ENCODE measurements at places on chromosomes 13 and 19.

DNA sequence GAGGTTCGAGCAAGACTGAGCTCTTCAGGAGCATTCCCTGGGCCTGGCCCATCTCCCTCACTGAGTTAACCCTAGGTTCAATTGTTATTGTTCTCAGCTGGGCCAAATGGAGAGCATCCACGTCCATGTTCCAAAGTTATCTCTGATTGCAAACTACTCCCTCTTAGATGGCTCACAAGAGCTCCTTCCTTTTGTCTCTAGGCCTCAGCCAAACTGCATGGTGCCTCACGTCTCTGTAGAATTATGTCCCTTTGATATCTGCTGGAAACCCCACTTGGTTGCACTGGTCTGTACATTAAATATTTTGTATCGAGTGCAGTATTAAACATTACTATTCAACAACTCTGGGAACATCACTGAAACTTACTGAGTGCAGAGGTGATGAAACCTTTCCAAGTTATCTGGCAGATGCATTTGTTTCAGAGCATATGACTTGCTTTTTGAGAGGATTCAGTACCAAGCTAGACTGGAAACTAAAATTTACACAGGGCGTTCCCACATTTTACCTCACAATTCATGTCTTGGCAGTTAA lies 38.1 kb downstream of the DOCK9 start:
- no peak for DNase-seq

- DNase-seq, result no peak
Observed at GRCh38 chr19:30864391-30865215, 484.6 kb downstream of the TSHZ3 start.

DNA sequence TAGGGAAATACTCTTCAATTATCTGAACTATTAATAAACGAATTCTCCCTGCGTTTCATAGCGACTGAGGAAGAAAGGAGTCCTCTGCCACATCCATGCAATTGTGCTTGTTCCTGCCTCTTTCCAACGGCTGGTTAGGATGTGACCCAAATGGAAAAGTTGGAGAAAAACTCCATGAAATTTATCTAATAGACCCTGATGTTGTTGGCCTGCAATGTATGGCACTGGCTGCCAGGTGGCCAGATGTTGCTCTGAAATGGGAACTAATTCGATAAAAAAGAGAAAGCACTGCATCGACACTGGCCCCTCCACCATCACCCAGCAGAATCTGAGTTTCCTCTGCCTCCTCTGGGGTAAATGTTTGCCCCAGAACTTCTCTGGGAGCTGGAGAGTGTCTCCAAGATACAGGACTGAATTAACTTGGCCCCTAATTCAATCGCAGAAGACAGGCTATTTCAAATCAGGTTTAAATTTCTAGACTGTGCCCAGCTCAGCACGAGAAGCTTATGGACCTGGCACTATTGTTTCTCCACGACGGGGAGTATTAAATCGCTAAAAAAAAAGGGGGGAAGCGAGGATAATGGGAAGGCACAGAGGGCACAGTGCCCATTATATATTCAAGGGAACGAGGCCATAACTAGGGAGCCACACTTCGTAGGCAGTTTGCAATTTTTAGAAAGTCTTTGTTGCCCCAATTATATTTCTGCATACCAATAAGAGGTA lies 103.9 kb downstream of the ZIC5 start:
- no peak for DNase-seq

GRCh38 chr13:87129602-87130300 lies 541.4 kb upstream of the SLITRK5 start:
- DNase-seq, result no peak

DNA sequence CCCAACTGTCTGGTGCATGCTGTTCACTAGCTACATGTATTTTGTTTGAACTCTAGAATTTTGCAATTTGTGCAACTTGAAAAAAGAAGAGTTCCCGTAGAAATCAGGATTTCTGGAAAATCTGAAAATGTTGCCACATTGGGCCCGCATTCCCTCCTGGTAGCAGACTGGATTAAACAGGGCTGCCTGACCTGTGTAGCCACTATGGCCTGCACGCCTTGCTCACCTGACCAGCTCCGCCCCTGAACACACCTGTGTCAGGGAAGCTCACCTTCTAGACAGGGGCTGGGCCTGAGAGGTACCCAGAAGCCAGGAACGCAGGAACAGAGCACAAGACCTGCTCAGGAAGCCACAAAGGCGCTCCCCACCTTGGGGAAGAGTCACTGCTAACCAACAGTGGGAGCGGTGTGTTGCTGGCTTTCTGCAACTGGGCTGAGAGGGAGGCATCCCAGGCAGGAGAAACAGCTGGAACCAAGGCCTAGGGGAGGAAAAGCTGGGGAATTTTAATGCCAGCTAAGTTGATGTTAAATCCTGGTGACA lies 106.5 kb downstream of the UQCRFS1 start:
- no peak for DNase-seq

Measured in HFF-Myc (cell line).